ENCODE measurements at places on chromosomes 3 and 15. TPM values are rescaled to one million over a fixed set of nuclear protein-coding genes. Genes with fewer than 3 reads are reported as not detected.

DNA sequence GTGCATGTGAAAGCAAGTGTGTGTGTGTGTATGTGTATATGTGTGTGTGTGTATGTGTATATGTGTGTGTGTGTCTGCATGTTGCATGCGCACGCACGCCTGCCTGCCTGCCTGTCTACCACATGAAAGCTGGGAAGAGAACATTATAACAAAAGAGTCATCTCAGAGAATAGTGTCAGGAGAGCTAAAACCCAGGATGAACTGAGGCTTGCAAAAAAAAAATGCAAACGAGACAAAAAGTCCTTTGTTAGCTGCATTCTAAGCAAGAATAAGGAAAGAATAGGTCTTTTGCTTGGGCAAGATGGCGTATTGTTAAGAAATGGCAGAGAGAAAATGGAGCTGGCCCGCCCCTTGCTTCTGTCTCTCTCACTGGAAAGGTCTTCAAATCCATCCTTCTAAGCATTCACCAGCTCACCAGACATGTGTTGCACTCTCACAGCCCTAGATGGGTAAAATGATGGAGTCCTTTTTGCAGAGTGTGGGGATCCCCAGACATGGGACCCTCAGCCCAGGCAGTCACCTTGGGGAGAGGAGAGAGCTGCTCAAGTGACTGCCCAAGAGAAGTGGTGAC is 16.4 kb downstream of the WNT7A start:
- no peak for DNase-seq

DNA sequence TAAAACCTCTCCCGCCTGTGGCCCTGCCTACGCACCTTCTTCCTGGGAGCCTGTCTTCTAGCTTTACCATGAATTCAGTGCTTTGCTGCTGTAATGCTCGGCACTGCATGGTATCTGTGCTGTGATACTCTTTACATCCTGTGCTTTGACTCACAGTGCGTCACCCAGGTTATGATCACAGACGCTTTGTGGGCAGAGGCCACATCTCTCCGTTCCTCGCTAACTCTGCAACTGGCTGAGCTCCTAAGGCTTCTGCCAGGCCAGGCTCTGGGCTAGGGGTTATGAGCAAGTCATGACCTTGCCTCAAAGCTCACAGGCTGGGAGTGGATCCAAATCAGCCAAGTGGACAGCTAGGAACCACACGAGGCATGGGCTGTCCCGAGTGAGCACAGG is 23.2 kb downstream of the SPTBN5 start:
- no peak for DNase-seq

DNA sequence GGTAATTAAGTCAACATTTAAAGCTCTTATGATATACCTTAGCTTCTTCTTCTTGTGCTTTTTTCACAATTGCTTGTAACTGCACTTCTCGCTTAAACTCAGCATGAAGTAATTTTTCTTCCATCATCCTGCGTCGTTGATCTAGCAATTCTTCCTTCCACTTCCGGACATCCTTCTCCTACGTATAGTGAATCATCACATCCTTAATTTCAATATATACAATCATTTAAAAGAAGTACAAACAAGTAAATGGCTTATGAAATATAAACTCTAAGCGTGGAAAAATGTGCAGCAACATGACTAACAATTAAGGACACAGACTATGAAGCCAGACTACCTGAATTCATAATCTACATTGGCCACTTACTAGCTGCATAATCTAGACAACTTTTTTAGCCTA is 151.4 kb downstream of the SCAPER start:
- no peak for DNase-seq

DNA sequence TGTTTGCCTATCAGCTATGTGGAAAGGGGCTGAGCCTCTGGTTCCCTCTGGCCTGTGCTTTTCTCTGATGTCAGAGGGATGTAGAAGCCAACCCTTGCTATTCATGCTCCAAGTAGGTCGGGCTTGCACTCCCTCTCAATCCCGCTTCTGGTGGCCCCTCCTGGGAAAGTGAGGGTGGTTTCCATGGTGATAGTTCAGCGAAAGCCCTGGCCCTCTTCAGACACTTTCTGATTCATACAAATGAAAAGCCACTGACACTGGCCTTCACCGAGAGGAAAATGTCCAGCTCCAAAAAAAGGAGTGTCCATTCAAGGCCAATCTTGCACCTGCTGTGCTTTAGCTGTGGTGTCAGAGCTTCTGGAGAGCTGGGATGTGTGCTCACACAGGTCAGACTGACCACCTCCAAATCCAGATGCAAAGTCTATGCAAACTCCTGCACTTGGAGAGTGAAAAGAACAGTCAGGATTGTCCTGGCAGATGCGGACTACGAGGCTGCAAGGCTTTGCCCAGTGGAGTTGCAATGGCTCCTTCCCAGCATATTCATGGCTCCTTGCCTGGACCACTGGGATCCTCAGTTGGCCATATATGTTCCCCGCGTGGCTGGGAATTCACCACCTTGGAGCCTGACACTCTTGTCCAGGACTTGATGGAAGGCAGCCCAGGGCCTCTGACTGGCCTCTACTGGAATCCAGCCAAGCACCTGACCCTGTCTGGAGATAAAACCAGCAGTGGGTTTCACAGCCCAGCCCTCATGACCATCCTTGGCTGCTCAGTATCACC is 96.6 kb downstream of the CEMIP start:
- no peak for DNase-seq

DNA sequence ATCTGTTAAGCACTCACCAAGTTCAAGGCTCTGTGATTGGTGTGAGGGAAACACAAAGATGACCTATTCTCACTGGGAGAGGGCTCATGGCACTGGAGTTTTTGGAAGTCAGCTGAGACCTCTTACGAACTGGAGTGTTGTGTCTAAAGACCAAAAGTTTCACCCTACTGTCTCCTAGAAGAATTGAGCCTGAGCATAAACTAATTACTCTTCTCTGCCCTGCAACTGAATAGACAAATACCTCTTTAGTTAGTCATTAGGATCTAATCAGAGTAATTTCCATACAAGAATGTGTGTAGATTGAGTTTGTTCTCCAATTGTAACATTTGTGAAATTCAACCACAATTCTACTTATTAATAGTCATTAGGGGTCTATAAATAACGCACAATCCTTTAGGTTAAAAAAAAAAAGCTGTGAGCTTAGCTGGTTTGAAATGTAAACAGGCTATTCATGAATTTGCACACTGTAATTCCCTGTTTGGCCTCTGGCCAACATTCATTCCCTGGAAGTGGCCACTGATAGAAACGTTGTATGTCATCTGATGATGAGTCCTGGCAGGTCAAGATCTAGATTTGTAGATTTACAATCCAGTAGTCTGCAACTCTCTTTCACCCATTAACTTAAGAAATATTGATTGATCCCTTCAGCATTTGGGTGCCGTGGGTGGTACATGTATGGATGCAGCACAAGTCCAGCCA is 76.8 kb upstream of the SOX14 start:
- no peak for DNase-seq

DNA sequence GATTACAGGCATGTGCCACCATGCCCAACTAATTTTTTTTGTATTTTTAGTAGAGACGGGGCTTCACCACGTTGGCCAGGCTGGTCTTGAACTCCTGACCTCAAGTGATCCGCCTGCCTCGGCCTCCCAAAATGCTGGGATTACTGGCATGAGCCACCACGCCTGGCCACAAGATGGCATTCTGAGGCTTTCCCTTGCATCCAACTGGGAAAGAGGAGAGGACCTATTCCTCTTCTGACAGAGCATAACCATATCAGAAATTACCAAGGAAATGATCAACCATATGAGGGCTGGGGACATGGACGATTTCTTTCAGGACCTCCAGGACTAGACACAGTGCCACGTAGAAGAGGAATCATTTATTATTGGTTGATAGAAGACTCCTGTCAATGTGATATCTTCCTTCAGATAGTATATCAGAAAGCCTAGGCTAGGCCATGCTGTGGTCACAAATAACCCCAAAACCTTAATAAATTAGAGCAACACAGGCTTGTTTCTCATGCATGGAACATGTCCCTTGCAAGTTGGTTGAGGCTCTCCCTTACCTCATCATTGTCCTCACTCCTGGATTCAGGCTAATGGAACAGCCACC is 372.3 kb upstream of the IL12A start:
- peak; percentile 83 for DNase-seq

- DNase-seq = no peak
Observed at GRCh38 chr3:95883801-95884200, 930.6 kb upstream of the EPHA6 start.

DNA sequence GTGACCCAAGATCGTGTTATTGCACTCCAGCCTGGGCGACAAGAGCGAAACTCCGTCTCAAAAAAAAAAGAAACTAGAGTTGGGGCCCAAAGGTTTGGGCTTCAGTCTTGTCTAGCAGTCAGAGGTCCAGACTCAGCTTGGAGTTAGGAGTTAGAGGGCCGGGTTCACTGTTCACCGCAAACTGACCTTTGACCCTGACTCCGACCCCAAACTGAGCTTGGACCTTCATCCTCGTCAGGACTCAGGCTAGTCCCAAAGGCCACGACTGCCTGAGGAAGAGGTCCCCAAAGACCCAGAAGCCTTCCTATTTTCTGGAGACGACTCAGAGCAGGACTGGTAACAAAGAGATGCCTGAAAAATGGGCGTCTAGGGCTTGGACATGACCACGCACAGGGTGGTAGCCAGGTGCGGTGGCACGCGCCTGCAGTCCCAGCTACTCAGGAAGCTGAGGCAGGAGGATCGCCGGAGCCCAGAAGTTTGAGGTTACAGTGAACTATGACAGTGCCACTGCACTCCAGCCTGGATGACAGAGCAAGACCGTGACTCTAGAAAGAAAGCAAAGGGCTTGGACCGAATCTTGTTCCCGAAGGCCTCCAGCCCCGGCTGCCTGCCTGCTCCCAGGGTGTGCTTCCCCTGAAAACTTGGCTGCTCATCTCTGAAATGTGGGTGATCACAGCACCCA is 22.8 kb upstream of the RPL29 start:
- DNase-seq = no peak

DNA sequence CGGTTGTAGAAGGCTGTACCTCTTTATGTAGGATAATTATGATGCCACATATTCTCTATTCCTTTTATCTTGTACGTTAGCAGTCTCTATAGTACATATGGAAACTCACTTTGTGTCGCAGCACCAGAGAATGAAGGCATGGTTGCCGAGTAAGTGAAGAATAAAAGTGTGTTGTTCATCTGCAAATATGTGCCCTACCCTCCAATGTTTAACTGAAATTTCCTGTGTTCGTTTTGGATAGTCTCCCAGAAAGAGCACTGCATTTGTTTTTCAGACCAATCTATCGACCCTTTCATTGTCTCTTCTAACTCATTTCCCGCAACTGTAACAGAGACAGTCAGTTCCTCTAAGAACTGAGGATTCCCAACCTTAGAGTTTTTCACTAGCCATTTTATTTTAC is 592.8 kb downstream of the TUSC7 start:
- DNase-seq = no peak

DNA sequence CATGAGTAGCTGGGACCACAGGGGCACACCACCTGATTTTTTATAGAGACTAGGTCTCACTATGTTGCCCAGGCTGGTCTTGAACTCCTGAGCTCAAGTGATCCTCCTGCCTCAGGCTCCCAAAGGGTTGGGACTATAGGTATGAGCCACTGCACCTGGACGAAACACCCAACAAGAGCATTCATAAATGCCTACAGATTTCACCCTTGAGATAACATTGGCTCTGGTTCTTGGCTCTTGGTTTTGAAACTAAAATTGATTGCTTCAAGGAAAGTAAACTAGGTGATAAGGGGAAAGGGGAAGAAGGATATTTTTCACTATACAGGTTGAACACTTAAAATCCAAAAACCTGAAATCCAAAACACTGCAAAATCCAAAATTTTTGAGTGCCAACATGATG is 10.3 kb downstream of the AP3S2 start:
- no peak for DNase-seq

GRCh38 chr3:160125258-160125657 is 100.0 kb upstream of the C3orf80 start:
- DNase-seq = no peak

DNA sequence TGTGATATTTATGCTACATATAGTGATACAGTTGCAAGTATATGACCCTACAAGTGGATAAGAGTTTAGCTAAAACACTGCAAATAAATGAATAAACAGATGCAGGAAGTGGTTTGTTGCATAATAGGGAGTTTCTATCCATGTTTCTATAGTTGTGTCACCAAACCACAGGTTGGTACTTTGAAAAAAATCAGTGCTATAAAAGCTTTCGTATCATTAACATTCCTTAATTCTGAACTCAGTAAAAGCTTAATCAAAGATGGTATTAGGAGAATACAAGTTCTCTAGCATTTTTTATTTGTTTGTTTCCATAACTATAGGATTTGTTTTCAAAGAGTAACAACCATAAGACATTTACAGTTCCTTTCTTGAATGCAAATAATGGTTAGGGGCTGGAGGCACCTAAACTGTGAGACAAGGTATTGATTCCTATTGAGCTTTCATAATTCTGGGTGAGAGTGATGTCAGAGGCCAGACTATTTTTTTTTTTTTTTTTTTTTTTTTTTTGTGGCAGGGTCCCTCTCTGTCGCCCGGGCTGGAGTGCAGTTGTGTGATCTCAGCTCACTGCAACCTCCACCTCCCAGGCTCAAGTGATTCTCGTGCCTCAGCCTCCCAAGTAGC is 29.6 kb downstream of the CPOX start:
- DNase-seq = no peak

DNA sequence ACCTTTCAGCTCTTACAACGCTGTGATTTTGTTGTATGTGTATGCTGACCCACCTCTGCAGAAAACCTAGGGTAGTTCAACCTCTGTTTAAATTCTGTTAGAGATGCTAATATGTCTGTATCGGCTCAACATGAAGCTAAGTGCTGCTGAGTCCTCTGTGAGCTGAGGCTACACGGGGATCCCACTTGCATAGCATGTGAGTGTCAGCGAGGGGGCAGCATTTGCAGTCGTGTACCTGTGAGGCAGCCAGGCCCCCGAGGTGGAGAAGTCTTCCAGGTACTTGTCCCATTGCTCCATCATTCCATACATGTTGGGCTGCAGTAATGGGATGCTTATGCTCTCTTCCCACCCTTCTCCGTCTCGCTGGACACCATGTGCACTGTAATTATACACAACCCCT is 3.7 kb downstream of the MKRN2OS start:
- DNase-seq = peak; percentile 84

DNA sequence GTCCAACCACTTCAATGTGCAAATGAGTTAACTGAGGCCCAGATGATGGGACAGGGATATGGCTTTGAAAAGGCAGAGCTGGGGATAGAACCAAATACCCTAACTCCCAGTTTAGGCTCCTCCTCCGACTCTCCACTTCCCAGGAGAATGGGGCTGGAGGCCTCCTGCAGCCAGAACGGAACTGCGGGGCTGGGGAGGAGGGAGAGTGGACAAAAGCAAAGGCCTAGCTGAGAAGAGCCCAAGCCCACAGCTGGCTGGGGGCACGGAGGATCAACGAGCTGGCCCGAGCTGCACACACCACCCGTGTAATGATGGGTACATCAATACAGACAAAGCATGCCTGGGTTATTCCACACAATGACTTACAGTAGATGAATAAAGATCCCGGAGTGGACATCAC is 74.8 kb downstream of the NUP210 start:
- DNase-seq = no peak

GRCh38 chr3:135982922-135983581 is 17.5 kb downstream of the PPP2R3A start:
- DNase-seq = no peak

Gene RFX7
- total RNA-seq = 19.3 TPM

Gene IL17RD
- 34.2 TPM for total RNA-seq

Gene CIB1
- 31.3 TPM for total RNA-seq

Gene HYPK
- total RNA-seq = 18.5 TPM

Gene GRK7
- total RNA-seq = not detected

Gene ATRIP
- total RNA-seq = 5.8 TPM

Gene GOLGA8T
- not detected for total RNA-seq

Gene GABRR3
- total RNA-seq = not detected

Gene CCDC12
- 39.3 TPM for total RNA-seq
